Neural crest cell (in vitro differentiated cells): ENCODE measurements at places on chromosomes 1 and 21. TPM values are rescaled to one million over a fixed set of nuclear protein-coding genes. Genes with fewer than 3 reads are reported as not detected.

SYNC gene
- 0.12 TPM in 1 of 2 replicates, not detected in the other for total RNA-seq

DNA sequence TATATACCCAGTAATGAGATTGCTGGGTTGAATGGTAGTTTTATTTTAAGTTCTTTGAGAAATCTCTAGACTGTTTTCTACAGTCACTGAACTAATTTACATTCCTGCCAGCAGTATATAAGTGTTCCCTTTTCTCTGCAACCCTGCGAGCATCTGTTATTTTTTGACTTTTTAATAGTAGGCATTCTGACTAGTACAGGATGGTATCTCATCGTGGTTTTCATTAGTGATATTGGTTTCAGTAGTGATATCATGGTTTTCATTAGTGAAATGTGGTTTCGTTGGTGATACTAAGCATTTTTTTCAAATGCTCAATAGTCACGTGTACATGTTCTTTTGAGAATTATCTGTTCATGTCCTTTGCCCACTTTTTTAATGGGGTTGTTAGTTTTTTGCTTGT, 316.8 kb downstream of the PTBP2 start:
- no peak overlapping the region for H3K4me3 ChIP-seq
- H3K4me1 ChIP-seq = no peaks in the 10 kb centered on the region

DNA sequence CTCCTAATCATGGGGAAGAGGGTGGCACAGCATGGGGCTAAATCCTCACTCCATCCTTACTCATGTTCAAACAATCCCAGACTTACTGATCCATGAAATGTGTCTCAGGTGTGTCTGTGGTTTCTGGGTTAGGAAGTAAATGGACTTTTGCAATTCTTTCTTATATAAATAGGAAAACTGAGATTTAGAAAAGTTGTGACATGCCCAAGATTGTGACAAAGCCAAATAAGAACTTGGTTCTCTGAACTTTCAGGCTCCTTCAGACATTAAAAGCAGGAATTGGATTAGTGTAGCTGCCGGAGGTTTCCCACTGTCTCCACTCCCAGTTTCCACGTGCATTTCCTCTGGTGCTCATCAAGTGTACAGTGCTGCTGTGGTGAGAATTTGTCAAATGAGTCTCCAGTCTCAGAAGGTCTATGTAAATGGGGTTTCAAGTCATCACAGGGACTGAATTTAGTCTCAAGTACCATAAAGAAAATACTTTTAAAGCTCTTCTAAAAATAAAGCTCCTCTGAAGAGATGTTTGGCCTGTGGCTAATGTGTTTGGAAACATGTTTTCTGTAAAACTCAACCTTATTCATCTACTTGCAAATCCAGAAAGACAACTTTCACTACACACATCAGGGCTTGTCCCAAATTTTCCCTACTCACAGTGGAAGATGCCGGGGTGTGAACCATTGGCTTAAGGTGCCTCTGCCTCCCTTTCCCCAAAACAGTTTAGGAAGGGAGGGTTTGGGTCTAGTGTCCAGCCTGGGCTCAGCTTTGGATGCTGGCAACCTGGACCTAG, 115.2 kb downstream of the NGF start:
- no peaks in the 10 kb centered on the region for H3K36me3 ChIP-seq
- H3K4me3 ChIP-seq = no peak overlapping the region

- H3K4me3 ChIP-seq = no peak overlapping the region
- no peaks in the 10 kb centered on the region for H3K27me3 ChIP-seq
- no peaks in the 10 kb centered on the region for H3K36me3 ChIP-seq
- DNase-seq = no peak
Measured at GRCh38 chr1:192251735-192252134, 65.1 kb upstream of the RGS21 start.

GRCh38 chr21:36507397-36508018, 27.6 kb upstream of the CLDN14 start:
- DNase-seq = no peak
- H3K27me3 ChIP-seq = peaks cover 14% of the 10 kb centered on the region
- no peaks in the 10 kb centered on the region for H3K4me1 ChIP-seq
- no peaks in the 10 kb centered on the region for H3K36me3 ChIP-seq
- no peak overlapping the region for H3K27ac ChIP-seq

GRCh38 chr21:44802396-44803153, 955 bp upstream of the UBE2G2 start:
- no peaks in the 10 kb centered on the region for H3K27me3 ChIP-seq
- H3K4me3 ChIP-seq = peak overlapping the region; percentile 89
- no peak for DNase-seq
- H3K36me3 ChIP-seq = peaks cover 11% of the 10 kb centered on the region

- H3K4me3 ChIP-seq = peak overlapping the region; percentile 56
- peak; percentile 47 for DNase-seq
- no peaks in the 10 kb centered on the region for H3K36me3 ChIP-seq
- no peaks in the 10 kb centered on the region for H3K27me3 ChIP-seq
- H3K4me1 ChIP-seq = peaks cover 30% of the 10 kb centered on the region
- H3K27ac ChIP-seq = peak overlapping the region; percentile 46
Measured at GRCh38 chr1:36366091-36366661, 19.5 kb downstream of the STK40 start.

GRCh38 chr1:156912861-156913808, 7.3 kb upstream of the LRRC71 start:
- no peak overlapping the region for H3K4me3 ChIP-seq
- peaks cover 10% of the 10 kb centered on the region for H3K27me3 ChIP-seq
- H3K4me1 ChIP-seq = no peaks in the 10 kb centered on the region
